CD8-positive, alpha-beta T cell (primary cell): ENCODE measurements at places on chromosomes 12 and 14.

DNA sequence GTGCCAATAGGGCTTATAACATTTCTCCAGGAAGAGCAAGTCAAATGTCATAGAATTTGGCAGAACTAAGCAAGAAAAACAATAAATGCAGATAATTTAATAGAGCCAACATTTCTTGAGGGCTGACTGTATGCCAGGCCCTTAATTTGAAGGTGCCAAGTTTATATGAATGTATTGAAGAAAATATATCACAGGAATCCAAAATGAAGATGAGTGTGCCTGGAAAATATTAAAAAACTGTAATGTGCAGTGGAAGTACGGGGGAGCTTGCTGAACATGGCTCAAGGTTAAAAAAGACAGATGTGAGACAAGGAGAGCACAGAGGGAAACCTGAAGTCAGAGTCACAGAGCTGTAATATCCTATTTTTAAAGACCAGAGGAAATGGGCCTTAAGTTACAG lies 16.4 kb downstream of the NR1H4 start:
- no peak for DNase-seq

GRCh38 chr12:131004166-131004565 lies 50.5 kb downstream of the ADGRD1 start:
- DNase-seq, result no peak

DNA sequence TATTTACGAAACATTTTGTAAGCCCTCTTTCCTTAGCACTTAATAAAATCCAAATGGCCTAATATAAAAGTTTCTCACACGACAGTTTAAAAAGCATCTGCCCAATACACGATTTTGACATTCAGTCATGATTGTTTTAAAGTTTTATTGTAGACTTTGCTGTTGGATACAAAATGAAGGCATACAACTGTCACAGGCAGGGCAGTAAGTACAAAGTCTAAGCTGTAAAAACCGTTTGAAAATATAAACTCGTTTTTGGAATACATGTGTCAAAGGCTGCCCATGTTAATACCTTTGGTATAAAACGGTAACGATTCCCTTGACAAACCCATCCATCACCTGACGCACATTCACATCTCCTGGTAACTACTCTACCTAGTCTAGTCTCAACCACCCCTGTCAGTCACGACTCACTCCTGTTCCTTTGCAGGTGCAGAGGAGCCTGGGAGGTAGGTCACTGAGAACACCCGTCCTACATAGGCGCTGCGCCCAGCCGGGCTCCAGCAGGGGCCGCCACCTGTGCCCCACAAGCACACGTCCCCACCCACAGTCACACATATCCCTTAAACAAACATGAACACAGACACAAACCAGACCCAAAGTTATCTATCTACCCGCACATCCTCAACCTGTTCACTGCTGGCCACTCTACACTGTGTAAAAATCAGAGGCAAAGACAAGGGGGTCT lies 27.1 kb downstream of the KCTD10 start:
- DNase-seq, result no peak

- DNase-seq, result no peak
These were observed 104.9 kb upstream of the SOX5 start for GRCh38 chr12:24054416-24054815.

- no peak for DNase-seq
These were observed 1.1 kb upstream of the GLT1D1 start for GRCh38 chr12:128852026-128852698.

DNA sequence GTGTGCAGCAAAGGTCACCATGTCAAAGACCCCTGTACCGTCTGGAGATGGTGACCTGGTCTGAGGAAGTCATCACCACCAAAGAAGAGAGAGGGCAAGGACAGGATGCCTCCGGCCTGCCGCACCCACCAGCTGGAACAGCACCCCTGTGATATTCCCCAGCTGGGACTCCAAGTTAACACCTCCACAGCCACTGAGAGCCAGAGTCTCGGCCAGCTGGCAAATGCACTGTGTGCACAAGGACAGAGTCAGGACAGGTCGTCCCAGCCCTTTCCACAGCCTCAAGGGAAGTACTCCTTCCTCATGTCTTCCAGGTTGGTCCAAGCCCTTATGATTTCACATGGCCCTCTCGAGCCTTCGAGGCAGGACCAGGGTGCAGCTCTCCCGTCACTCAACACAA lies 19.3 kb upstream of the FKBP4 start:
- DNase-seq, result no peak

GRCh38 chr14:69133206-69134125 lies 19.5 kb downstream of the DCAF5 start:
- no peak for DNase-seq

- DNase-seq, result no peak
These were observed 11.5 kb upstream of the TBPL2 start for GRCh38 chr14:55451950-55452349.

DNA sequence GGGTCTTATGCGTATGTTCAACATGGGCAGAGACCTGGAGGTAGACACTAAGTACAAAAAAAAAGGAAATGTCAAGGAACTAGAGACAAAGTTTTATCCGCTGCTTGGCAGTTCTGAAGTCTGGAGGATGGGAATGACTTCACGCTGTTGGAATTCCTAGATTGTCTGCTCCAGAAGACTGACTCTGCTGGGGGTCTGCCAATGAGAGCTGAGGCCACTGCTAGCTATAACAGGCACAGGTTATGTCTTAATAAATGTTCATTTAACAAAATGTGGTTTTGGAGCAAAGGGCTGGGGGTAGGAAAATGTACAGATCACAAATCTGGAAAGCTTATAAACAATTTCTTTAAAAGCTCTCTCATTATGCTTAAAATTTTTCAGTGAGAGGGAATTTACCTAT lies 5.9 kb downstream of the RNASE8 start:
- no peak for DNase-seq

DNA sequence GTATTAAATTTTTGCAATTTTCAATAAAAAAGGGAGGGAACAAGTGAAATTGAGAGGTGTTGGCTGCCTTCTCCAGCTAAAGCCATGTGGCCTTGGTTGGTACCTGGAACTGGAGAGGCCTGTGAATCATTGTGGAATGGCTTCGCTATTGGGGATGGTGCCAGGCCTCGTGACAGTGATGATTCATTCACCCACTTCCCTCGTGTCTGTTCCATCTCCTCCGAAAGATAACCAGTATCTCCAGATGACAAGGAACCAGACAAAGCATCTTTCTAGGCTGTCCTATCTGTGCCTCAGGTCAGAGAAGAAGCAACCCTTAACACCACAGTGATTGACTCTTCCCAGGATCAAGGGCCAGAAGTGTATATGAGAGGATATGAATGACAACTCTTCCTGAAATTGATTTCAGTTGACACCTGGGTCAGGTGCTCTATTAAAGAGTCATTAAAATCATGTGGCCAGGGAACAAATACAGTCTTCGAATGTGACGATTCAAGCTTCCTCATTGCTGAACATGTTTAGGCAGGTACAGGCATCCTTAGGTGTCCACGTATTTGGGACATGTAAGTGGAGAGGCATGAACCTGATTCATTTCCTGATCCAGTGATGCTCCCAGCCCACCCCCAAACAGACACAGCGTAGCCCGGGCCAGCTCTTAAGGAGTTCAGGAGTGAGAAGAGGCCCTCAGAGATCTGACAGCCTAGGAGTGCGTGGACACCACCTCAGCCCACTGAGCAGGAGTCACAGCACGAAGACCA lies at the start of gene RNASE7:
RNASE7 (plus strand) TSS at position 687 of the 758 bp plus-strand sequence. CDS start 631 bp downstream, outside the sequence.
- no peak for DNase-seq

- DNase-seq, result no peak
These were observed 378.8 kb upstream of the SOX5 start for GRCh38 chr12:24328261-24328660.

DNA sequence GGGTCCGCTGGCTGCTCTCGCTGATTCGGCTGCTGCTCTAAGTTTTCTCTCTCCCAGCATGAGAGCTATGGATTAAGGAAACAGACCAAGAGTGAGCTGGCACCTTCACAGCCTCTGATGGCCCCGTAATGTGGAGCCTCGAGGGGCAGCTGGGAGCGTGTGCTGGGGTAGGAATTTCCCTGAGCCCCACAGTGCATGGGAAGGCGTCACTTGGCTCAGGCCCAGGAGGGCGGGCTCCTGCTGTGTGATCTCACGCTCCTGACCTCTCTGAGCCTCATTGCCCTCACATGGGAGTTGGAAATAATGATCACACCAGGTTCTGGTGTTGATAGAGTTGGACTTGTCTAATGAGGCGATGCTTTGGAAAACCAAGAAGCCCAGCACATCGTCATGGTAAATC lies 238.6 kb upstream of the CRY1 start:
- no peak for DNase-seq

- no peak for DNase-seq
These were observed 550.7 kb downstream of the SLC6A15 start for GRCh38 chr12:84361651-84362551.

GRCh38 chr14:74940956-74941565 lies 14.3 kb downstream of the PGF start:
- no peak for DNase-seq

DNA sequence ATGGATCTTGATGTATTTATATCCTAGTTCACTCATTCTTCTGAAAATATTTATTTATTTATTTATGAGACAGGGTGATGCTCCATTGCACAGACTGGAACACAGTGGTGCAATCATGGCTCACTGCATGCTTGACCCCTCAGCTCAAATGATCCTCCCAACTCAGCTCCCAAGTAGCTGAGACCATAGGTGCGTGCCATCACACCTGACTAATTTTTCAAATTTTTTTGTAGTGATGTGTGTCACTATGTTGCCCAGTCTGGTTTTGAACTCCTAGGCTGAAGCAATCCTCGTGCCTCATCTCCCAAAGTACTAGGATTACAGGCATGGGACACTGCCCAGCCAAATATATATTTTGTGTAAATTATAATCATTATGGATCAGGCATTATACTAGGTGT lies 595.6 kb upstream of the ATP2B1 start:
- DNase-seq, result no peak

DNA sequence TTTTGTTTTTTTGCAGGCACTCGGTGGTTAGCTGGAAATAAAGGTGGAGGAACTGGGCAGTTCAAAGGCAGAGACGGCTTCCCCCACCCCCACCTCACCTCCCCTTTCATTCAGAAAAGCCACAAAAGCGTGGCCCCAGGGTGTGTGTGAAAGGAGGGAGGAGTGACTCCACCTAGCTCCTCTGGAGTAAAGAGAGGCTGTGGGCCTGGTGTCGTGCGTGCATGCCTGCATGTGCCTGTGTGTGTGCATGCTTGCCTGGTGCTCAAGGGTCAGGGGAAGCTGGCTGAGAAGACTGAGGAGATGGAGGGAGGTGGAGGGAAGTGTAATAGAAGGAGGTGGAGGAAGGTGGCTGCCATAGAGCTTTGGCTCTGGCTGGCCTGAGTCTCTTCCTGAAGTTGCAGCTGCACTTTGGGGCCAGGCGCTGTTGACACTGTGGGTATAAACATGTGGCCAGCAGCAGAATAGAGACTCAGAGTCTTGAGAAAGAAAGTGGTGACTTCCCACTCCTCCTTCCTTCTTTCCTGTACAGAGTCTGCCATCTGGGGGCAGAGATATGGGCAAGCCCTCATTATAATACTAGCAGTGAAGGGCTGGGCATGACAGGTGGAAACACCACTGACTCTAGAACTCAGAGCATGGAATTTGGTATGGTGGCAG lies 36.9 kb upstream of the SINHCAF start:
- DNase-seq, result no peak

- DNase-seq, result no peak
These were observed 1683.8 kb upstream of the SEL1L start for GRCh38 chr14:83217492-83217891.

DNA sequence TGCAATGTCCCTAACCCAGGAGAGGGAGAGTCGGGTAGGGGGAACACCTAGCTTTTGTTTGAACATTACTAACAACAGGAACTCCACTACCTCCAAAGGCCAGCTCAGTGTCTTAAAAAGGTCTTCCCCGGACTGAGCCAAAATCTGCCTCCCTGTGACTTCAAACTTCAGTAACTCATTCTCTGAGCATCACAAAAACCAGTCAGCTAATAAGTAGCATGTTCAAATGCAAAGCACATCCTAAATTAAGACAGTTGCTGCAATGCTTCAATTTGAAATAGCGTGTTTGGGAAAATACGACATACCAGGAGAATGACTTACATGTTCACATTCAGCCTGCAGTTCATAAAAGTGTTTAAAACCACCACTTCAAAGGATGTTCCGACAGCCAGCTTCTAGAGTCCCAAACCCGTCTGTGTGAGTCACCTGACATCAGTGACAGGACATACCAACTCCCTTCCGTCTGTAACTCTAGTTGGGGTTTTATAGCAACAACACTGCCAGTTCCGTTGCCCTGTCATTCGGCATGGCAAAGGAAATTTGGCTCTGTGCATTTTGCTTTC lies 13.0 kb downstream of the ZFP36L1 start:
- DNase-seq, result peak; percentile 85

DNA sequence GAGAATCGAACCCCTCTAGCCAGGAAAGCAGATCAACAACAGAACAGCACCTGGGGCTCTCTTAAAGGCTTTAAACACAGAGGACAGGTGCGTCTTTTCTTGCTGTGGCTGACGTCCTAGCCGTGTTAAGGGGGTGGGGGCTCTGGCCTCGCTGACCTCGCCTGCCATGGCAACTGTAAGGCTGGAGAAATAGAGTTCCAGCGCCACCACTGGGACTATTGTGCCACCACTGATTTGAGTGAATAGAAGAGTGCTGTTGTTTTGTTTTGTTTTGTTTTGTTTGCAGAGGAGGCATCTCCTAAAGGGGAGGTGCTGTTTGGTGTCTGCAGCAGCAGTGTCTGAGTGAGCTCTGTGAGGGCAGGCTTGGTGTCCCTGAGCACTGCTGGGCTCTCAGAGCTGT lies 34.2 kb upstream of the PRMT8 start:
- no peak for DNase-seq
